SIG-M5 (cell line): ENCODE measurements at places on chromosomes 6 and 20.

- no peak for DNase-seq
These were observed 35.9 kb upstream of the POLR1H start for GRCh38 chr6:30025186-30025585.

DNA sequence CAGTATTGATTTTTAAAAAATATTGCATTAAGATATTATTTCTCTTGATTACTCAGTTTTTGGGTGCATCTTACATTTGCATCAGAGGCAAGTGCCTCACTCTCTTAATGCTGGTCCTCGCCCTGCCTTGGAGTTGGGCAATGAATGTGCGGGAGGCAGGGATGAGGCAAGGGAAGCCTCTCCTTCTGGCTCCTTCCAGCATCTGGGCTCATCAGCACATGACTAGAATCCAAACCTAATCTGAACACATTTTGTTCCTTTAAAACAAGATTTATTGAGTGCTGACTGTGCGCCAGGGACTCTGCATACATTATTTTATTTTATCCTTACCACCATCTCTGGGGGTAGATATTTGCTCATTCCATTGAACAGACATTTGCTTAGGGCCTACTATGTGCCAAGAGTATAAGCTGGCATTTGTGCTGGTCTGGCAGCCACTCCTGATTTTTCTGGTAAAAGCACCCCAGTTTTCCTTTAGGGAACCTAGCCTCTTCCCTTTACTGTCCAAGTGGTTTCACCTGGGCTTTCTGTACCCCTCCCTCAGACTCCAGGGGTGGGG is 71.9 kb upstream of the ZNFX1 start:
- DNase-seq = no peak

- DNase-seq = no peak
These were observed at the start of gene HDDC2 for GRCh38 chr6:125301435-125302391. Gene HDDC2, minus strand, starts transcription at chr6:125301967. Its CDS starts 35 bp downstream, at chr6:125301932.

DNA sequence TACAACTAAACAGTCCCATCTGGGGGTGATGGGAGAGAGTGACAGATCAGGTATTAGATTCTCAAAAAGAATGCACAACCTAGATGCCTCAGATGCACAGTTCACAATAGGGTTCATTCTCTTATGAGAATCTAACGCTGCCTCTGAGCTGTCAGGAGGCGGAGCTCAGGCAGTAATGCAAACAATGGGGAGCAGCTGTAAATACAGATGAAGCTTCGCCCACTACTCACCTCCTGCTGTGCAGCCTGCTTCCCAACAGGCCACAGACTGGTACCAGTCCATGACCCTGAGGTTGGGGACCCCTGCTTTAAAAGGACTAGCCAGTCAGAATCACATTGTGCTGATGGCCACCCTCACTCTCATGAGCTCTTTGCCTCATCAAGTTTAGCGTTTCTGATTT is 247.0 kb upstream of the KCNQ5 start:
- no peak for DNase-seq

GRCh38 chr6:106473812-106474211 is 113.3 kb downstream of the CRYBG1 start:
- no peak for DNase-seq

DNA sequence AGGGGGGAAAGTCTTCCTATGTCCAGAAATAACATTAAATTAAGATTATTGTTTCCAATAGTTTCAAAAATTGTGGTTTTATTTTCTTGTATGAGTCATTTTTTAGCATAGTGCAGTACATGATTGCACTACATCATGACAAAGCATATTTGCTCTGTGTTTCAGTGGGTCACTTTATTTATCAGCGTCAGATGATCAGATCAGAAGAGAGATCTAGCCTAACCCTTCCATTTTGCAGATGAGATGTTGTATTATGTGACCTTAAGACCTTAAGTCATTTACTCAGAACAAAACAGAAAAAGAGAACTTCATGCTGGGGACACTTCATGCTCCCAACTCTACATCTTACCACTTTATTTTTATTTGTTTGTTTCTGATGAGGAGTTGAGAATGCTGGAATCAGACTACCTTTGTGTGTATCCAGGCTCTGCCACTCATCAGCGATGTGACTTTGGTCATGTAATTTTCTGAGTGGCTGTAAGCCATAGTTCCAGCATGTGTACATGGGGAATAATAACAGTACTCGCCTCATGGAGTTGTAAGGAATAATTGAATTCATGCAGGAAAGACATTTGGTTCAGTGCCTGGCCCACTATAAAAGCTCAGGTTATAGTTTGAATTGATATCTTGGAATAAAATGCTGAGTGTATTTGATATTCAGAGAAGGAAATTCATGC is 13.5 kb downstream of the EYA4 start:
- no peak for DNase-seq

DNA sequence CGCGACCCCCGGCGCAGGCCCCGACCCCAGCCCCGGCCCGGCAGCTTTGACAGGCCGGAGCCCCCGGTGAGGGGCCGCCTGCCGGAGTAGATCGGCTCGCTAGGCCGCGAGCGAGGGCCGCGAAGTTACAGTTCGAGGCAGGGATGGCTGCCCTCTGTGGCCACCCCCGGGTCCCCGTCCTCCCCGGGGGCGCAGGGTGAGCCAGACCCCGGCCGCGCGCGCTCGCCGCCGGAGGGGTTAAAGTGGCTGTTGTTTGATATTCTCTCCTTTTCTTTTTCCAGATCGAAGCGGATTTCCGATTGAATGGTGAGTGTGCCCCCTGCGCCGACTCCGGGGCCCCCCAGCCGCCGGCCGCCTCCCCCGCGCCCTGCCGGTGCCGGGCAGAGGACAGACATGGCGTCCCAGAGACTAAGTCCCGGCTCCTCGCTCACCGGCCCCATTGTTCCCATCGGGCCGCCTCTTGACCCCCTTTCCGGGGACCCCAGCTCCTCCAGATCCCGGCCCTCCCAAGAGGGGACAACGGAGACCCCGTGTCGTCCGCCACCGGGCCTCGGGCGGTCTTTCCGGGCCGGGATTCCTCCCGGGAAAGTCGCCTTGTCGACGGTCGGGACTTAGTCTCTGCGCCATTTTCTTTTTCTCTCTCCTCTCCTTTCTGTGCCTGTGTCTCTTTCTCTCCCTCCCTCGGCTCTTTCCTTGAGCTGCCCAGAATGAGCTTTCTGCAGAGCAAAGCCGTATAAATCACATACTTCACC is 704 bp downstream of the TOP1 start:
- DNase-seq = no peak

DNA sequence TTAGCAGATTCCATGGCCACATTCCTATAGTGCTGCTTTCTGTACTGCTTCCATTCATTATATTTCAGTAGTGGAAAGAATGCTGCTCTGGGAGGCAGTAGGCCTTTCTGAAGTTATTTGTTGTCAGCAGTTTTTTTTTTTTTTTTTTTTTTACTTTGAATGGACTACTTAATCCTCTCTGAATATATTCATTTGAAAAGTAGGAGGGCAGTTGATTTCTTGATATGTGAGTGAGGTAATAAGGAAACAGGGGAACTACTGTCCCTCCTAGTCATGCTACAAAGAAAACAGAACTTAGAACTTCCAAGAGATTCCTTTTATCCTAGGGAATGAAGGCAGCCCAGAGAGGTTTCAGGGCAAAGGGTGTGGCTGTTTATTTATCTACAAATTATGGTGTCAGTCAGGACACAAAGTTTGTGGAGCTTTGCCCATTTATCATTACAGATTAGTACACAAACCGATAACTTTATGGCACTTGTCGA is 155.9 kb downstream of the JARID2 start:
- no peak for DNase-seq

DNA sequence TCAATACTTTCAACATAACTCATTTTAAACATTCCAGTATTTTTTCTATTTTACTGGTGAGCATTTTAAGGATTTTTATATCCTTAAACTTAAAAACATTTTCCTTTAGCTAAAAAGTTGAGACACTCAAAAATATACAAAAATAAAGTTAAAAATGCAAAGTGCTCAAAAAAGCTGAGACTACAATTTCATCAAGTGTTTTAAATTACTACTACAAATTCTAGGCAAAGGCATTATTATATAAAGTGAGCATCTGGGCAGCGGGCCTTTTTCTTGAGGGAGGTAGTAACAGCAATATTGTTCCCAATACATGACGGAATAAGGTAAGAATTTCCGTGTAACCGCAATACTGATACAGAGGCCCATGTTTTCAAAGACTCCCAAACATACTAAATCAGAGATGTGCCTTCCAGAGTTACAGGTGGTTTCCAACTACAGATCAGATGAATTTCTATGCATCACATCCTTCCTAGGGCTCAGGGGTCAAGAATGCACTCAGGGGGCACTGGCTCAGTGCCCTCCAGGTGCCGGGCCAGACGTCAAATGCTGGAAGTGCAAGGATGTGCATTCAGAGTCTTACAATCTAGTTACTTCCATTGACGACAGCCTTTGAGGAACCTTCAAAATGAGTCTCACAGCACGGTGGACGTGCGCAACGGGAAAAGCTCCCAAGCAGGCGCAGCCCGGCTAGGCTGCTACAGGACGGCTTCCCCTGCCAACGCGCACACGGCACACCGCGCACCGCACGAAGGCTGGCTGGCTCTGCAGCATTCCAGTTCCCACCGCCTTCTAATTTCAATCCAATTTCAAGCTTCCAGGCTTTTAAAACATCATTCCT is 1.7 kb downstream of the PHF10 start:
- no peak for DNase-seq

- no peak for DNase-seq
These were observed 124.6 kb downstream of the EDN3 start for GRCh38 chr20:59424976-59425375.
